ENCODE measurements at places on chromosomes 4 and X.

DNA sequence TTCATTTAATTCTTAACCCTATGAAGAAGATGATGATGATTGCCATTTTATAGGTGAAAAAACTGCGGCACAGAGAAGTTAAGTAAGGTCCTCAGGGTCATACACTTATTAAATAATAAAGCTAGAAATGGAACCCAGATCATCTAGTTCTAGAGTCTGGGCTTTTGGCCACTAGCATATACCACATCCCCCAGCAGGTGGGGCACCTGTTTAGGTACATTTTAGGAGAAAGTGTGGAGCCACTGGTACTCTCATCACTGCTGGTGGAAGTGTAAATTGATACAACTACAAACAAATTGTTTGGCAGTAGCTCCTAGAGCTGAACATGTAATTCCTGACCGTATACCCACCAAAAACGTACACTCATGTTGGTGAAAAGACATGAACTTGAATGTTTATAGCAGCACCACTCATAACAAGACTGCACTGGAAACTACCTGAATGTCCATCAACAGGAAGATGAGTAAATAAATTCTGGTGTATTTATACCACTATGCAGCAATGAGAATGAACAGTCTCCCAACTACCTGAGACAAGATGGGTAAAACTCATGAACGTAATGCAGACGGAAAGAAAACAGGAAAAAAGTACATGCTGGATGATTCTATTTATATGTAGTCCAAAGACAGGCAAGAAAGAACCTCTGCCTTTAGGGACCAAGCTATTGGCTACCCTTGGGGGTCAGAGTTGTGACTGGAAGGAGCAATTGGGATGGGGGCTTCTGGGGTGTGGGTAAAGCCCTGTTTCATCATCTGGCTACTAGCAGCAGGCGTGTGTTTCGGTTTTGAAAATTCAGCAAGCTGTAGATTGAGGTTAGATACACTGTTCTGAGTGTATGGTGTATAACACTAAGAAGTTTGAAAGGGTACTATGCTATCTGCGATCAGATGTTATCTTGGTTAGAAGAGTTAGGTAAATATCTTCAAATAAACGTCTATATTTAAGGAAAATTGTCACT, 72.3 kb upstream of the ADGRG2 start:
- DNase-seq: no peak

- no peak for DNase-seq
Observed at GRCh38 chr4:78688366-78688765, 87.8 kb upstream of the BMP2K start.

GRCh38 chrX:1453951-1454785, 1.5 kb upstream of the ASMTL start:
- no peak for DNase-seq

DNA sequence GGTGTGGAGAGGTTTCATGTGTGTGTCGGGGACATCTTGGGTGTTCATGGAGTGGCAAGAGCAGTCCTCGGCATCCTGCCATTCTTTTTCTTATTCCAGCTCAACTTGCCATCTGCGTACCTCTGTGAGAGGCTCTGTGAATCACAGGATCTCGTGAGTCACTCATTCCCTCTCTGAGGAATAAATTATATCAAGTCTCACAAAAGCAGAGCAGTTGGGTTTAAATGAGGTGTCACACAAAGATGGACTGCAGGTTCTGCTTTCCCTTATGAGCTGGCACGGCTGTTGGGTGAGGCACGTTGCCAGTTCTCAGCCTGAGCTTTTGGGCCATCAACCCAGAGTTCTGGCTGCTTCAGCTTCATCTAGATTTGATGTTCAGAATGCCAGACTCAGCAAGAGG, 6.8 kb upstream of the OCIAD2 start:
- DNase-seq: no peak

DNA sequence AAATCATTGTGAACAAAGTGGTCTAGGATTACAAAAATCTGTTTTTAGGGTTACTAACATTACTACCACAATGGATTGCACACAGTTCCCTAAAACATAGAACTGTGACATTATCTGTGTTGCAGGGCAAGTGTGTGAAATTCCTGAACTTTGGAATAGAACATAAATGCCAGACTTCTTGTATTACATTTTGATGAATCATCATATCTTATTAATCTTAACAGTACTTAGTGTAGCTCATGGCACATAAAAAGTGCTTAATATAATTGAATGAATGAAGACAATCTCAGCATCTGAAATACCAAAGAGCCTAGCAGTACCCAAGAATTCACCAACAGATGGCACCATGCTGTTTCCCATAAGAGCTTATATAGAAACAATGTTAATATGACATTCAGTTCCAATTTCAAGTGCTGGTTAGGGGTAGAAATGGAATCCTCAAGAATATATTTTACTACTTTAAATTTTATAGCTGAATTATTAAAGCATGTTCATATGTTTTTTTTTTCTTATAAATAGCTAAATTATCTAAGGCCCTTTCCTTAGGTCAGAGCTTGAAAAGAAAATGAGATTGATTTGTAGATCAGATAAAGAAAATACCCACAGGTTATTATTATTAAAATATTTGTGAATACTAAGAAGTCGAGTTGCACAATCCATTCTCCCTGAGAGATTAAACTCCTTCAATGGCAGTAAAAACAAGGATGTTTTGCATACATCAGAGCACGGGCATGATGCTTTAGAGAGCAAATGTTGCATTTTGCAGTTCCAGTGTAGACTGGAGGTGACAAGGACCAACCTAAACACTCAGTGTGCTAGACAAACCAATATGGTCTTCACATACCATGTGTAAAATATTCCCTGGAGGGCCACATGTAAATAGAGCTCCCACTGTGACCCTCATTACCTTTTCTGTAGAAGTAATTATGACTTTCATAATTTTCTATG, 25.7 kb upstream of the SHISA3 start:
- DNase-seq: no peak

- DNase-seq: no peak
Observed at GRCh38 chr4:145347684-145348083, 134.0 kb upstream of the SMAD1 start.

DNA sequence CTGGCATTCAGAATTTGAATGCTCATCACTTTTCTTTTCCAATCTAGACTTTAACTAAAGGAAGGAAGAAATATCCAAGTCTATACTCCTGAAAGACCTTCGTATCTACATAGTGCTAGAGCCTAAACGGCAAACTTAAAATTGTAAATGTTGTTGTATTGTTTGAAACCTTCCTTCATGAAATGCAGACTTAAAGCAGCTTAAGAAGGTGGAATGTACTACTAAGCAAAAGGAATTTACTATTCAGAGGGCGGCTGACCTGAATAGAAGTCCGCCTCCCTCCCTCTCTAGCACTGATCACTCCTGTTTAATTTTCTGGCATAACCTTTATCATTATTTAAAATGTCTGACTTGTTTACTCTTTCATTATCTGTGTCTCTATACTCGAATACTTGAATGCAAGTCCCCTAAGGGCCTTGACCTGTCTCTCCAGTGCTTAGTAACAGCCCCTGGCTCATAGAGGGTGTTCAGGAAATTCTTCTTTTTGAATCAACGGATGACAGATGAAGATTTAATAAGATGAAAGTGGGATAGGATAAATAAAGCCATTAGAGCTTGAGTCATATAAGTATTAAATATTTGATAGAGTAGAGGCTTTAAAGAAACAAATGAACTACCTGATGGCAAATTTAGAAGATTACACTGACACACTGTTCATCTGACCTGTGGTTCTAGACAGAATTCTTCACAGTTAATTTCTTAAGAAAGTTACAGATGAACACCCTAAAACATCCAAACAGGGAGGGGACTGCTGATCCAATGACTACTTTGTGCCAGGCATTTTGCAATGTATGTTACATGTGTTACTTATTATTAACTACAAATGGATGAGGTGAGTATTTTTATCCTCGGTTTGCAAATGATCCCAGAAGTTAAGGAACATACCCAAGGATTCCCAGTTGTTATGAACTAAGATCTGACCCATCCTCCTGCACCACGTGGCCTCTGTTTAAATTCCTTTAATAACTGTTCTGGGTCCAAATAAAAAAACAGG, 20.2 kb upstream of the RBPJ start:
- DNase-seq: no peak

- DNase-seq: no peak
Observed at GRCh38 chrX:133151336-133151735, 54.4 kb upstream of the USP26 start.

DNA sequence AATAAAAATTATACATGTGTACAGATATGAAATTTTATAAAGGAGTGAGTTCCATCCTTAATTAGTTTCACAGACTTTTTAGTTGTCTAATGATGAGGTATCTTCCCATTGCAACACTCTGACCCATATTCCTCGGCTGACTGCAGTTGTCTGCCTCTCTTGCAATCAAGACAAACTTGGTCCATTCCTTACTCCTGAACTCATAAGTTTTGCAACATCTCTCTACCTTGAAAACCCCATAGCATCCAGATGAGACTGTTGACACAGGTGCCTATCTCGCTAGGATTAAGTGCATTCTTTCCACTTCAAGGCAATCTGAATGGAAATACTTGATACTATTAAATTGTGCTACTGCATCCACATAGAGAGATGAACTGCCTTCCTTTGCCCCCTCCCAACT, 2.3 kb downstream of the XKRX start:
- DNase-seq: no peak

Measured in cerebellar nuclear complex (tissue), 1 donor.